EH (cell line): ENCODE measurements at places on chromosomes 7 and 10.
A peak's percentile ranks its signal among the peaks of the same experiment; 100 is the strongest.

- no peak for DNase-seq
These were observed 184.5 kb downstream of the ZNF438 start for GRCh38 chr10:30847199-30847598.

GRCh38 chr7:124761164-124761715 lies 4.4 kb downstream of the GPR37 start:
- no peak for DNase-seq

GRCh38 chr10:11430421-11431215 lies 180.8 kb downstream of the USP6NL start:
- DNase-seq = no peak

- DNase-seq = no peak
These were observed 11.7 kb upstream of the GPR37 start for GRCh38 chr7:124777268-124777667.

GRCh38 chr7:127717502-127718339 lies 65.7 kb downstream of the SND1 start:
- peak; percentile 41 for DNase-seq

DNA sequence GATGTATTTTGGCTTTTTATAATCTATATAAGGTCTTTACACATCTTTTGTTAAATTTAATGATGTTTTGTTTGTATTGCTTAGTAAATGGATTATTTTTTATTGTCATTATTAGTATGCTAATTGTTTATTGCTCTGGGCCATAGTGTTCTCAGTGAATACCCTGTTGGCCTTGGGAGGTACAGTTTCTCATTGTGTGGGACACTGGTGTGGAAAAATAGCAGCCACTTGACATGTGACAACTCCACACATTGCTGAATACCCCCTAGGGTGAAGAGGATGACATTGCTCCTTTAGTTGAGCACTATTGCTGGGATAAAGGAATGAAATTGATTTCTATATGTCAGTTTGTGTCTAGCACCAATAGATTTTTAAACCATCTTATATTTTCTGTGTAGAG lies 130.9 kb downstream of the CCNY start:
- no peak for DNase-seq
